Glomerular endothelial cell (primary cell): ENCODE measurements at places on chromosomes 5 and 9. TPM values are rescaled to one million over a fixed set of nuclear protein-coding genes. Genes with fewer than 3 reads are reported as not detected.

DNA sequence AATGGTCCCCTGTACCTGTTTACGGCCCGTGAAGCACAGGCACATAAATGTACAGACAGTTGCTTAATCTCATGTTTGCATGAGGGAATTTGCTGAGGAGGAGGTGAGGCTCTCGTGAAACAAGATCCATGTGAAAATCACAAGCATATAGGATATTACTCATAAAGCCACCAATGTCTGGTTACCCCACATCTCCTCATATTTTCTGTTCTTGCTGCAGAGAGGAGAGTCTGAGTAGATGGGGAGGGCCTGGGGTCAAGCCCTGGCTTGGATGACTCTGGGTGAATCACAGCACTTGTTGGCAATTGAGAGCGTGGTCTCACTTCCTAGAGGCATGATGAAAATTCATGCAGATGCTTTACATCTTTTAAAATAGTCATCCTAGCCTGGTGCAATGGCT lies 975 bp downstream of the AGXT2 start:
- DNase-seq = no peak

Gene NMUR2
- 0.87 TPM in 1 of 2 replicates, not detected in the other for total RNA-seq

Gene GRIN3A
- not detected in 2 replicates for total RNA-seq

Gene LPAR1
- total RNA-seq = 0.53 and 3.3 TPM in 2 replicates

GRCh38 chr5:126849101-126849678 lies 72.3 kb downstream of the LMNB1 start:
- DNase-seq = no peak

- DNase-seq = no peak
These were observed 126.1 kb downstream of the GPBP1 start for GRCh38 chr5:57299986-57300385.

DNA sequence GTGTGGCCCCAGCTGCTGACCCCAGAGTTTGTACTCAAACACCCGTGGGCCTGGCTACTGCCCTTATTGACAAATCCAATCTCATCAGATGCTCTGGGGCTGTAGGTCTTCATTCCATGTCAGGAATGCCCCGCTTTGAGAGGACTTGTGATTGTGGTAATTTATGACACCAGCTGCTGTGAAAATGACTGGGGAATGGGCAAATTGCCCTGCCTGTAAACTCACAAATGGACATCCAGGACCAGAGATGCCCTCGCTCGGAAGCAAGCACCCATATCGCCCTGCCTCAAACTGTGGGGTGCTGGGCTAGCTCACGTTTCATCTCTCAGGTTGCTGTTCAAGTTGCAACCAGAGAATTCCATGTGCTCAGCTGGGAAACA lies 225.9 kb upstream of the MAP3K1 start:
- no peak for DNase-seq
